ENCODE measurements at places on chromosomes 16 and 17.

- DNase-seq: no peak
Observed at GRCh38 chr16:52496051-52496876, 50.7 kb downstream of the TOX3 start.

DNA sequence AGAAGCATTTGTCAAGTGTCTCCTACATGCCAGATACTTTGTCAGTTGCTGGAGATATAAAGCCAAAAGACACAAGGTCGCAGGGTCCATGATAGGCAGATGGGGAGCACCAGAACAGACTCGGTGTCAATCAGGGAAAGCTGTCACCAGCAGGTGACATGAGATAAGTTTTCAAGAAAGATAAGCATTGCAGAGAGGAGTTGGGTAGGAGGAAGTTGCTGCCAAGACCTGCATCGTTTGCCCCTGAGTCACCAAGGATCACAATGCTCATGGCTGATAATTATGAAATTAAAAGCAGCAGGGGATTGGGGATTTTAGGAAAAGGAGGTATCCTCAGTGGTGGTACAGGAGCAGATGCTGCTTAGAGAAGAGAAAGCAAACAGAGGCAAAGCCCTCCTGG is 551.1 kb upstream of the CDH11 start:
- DNase-seq: no peak

GRCh38 chr17:66738301-66738700 is 96.6 kb upstream of the CACNG5 start:
- no peak for DNase-seq

DNA sequence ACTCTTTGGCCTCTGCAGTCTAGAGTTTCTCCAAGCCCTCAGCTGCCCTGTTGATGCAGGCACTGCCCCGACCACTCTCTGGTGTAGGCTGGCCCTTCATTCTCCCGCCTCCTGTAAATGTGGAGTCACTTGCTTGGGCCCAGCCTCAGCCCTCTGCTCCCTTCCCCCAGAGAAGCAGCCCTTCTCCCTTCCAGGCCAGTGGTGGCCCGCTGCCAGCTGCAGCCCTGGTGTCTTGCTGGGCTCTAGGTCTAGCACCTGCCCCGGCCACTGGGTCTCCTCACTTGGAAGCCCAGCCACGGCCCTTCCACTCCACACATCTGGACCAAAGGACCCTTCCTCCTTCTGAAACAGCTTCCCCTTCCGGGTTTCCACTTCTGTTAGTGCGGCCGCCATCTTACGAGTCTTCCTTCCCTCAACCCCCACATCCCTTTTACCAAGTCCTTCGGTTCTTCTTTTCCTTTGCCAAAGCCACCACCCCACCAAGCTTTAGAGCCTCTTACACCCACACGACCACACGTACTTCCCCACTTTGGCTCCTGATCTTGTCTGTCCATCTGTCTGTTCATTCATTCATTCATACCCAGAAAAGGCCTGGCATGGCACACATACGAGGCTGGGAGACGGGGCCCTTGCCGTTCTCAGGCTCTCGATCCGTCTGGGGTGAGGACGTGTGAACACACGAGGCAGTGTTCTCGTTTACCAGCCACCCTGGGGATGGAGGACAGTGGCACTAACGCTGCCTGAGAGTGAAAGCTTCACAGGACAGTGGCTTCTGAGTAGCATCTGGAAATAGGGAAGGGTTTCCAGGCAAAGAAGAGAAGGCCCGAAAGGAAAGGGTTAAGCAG is 68.0 kb downstream of the ABR start:
- DNase-seq: no peak

DNA sequence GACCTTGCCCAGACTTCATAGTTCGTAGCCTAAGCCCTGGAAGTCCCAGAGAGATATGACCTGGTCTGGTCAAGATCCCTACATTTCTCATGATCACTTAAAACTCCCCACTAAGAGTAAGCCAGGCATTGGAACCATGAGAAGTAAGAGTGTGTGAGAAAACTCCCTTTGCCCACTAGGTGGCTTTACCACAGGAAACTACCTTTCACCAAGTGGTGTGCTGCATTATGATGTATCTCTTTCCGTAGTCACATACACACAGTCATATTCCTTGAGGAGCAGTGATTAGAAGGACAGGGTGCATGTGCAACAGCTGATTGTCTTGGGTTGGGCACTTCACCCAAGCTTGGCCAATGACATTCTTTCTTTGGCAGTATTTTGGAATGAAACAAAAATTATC is 639.3 kb downstream of the KCNJ2 start:
- DNase-seq: no peak

- no peak for DNase-seq
Observed at GRCh38 chr17:44287651-44288050, 19.7 kb upstream of the SLC4A1 start.

DNA sequence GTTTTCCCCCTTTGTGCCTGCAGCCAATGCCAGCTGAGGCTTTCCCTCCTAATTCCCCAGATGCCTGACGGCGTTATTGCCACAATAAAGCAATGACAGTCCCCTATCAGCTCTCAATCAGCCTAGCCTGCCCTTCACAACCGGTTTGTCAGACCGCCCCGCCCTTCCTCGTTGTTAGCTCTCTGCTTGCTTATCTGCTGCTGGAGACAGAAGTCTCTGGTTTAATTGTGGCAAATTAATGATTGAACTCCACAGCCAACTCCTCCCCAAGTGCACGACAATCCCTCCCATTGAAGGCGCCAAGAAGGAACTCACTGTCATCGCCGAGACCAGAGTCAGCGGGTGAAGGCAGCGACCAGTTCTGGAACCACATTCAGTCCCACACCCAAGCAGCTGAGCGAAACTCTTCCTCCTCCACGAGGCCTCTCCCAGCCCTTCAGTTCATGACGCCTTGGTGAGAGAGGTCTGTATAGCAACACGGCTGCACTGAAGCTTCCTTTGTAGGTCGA is 474.4 kb downstream of the SLC39A11 start:
- DNase-seq: peak; percentile 2

DNA sequence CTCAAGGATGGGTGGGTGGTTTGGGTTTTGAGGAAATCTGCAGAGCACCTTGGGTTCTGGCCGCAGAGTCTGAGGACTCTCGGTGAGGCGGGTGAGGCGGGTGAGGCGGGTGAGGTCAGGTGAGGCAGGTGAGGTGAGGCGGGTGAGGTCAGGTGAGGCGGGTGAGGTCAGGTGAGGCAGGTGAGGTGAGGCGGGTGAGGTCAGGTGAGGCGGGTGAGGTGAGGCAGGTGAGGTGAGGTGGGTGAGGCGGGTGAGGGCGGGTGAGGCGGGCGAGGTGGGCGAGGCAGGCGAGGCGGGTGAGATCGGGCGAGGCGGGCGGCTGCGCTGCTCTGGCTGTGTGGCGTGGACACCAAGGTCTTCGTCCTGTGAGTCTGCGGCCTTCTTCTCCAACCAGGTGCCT is 24.1 kb upstream of the RPL13 start:
- DNase-seq: no peak

- DNase-seq: peak; percentile 36
Observed at GRCh38 chr17:9115214-9116191, 94.2 kb downstream of the NTN1 start.

- no peak for DNase-seq
Observed at GRCh38 chr16:16021988-16022682, 72.7 kb downstream of the ABCC1 start.

DNA sequence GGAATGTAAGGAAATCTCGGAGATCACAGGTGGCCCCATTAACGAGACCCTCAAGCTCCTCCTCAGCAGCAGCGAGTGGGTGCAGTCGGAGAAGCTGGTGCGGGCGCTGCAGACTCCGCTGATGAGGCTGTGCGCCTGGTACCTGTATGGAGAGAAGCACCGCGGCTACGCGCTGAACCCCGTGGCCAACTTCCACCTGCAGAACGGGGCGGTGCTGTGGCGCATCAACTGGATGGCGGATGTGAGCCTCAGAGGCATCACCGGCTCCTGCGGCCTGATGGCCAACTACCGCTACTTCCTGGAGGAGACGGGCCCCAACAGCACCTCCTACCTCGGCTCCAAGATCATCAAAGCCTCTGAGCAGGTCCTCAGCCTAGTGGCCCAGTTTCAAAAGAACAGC is 16.2 kb downstream of the MLYCD start:
- no peak for DNase-seq

- no peak for DNase-seq
Observed at GRCh38 chr16:52863000-52863399, 189.7 kb downstream of the CHD9NB start.

GRCh38 chr16:86988920-86989696 is 328.1 kb downstream of the C16orf95 start:
- no peak for DNase-seq

Measured in activated CD4-positive, alpha-beta T cell treated with anti-CD3 and anti-CD28 coated beads, Interleukin-2, amount 50 U/mL, for 16 hours (primary cell).